ENCODE measurements at places on chromosomes 3 and 15.

DNA sequence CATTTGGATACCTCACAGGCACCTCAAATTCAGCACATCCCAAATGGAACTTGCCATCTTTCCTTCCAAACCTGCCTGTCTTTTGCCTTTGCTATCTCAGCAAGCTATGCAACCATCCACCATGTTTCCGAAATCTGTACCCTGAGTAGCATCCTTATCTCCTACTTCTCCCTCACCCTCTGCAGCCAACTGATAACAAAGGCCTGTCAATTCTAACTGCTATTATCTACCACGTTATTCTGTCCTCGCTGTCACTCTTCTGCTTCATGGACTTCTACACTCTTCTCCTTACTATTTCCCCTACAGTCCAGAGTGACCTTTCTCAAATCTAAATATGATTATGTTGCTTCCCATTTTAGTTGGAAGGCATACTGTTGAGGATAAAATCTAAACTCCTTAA is 25.5 kb upstream of the TAFA4 start:
- DNase-seq: no peak

DNA sequence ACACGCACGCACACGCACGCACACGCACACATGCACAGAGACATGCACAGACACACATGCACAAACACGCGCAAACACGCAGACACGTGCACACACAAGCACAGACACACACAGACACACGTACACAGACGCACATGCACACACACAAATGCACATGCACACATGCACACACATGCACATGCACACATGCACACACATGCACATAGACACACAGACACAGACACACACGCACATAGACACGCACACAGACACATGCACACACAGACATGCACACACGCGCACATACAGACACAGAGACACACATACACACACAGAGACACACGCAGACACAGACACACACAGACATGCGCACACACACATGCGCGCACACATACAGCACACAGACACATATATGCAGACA is 26.4 kb upstream of the PIGZ start:
- no peak for DNase-seq

- no peak for DNase-seq
These were observed 31.6 kb downstream of the KY start for GRCh38 chr3:134619301-134619615.

GRCh38 chr3:30628205-30628900 is 22.0 kb downstream of the TGFBR2 start:
- no peak for DNase-seq

- DNase-seq: no peak
These were observed 98.2 kb downstream of the TMEM108 start for GRCh38 chr3:133136114-133137041.

DNA sequence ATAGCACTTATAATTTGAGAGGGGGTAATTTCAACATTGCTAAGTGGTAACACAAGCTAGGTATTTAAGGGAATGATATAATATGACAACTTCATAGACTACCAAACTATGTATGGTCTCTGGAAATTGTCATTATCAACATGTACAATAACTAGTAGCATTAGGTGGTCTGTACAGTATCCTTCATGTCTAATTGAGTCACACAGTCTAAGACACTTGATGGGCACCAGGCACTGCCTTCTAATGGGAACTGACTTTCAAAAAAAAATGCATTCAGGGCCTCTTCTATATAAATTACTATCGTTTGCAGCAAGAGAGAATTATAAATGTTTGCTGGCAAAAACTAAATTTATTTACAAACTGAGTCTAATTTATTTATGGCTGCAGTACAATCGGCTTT is 271.8 kb downstream of the MECOM start:
- DNase-seq: no peak

DNA sequence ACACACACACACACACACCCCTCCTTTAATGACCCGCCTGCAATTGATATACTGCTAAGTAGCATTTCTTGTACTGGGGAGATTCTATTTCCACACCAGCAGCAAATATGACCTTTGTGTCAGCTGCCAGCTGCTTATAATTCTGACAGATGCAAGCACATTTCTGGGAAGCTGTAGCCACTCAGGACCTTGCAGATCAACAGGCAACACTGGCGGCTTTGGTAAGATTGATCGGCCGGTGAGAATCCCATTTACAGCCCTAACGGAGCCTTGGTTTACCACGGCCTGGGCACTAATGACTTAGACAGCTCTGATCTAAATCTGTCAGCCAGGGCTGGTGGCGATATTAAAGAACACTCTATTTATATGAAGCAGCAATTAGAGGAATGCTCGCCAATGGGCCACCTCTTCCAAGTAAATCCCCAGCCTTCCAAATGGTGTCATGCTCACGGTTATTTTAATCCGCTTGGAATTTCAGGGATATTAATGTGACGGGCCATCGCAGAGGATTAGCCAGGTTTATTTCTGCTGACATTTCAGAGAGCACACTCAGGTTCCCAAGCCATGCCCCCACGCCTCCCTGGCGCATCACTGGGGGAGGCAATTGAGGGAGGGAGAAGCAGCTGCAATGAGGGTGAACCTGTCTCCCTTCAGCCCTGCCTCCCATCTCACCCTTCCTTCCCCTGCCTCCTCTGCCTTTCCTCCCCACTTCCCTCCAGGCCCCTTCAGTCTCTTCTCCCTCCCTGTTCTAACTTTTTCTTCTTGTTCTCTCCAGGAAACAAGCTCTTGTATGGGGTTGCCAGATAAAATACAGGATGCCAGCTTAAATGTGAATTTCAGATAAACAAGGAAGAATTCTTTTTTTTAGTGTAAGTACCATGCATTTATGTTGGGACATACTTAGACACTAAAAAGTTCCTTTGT is 287.0 kb downstream of the TLE3 start:
- DNase-seq: no peak

DNA sequence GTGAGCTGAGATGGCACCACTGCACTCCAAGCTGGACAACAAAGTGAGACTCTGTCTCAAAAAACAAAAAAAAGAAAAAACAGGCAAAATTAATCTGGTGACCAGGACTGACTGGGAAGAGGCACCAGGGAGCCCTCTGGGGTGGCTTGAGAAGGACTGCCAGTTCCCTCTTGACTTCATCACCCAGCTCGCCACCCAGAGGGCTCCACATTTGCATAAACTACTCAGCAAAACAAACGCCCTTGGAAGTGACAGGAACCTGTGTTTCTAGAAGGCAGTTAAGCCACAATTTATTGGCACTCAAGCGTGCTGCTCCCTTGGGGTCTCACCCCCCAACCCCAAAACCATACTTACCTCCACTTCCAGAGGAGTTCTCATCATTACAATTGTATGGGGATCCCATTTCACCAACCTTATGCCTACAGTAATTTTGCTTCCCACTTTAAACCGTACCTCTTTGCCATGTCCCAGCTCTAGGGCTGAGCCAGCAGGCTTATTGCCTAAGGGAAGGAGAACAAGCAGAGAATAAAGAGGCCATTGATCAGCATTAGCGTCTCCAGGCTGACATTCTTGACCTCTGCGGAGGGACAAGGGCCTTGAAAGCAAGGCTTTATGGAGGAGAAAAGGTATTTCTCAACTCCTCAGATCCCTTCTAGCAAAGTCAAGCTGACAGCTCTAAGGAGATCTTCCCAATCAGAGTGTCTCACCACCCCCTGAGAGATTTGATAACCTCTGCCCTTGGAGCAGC is 357.4 kb downstream of the SHQ1 start:
- DNase-seq: no peak
